Right lobe of liver (tissue), 6 donors: ENCODE measurements at places on chromosomes 11 and 22. TPM values are rescaled to one million over a fixed set of nuclear protein-coding genes. Genes with fewer than 3 reads are reported as not detected.

DNA sequence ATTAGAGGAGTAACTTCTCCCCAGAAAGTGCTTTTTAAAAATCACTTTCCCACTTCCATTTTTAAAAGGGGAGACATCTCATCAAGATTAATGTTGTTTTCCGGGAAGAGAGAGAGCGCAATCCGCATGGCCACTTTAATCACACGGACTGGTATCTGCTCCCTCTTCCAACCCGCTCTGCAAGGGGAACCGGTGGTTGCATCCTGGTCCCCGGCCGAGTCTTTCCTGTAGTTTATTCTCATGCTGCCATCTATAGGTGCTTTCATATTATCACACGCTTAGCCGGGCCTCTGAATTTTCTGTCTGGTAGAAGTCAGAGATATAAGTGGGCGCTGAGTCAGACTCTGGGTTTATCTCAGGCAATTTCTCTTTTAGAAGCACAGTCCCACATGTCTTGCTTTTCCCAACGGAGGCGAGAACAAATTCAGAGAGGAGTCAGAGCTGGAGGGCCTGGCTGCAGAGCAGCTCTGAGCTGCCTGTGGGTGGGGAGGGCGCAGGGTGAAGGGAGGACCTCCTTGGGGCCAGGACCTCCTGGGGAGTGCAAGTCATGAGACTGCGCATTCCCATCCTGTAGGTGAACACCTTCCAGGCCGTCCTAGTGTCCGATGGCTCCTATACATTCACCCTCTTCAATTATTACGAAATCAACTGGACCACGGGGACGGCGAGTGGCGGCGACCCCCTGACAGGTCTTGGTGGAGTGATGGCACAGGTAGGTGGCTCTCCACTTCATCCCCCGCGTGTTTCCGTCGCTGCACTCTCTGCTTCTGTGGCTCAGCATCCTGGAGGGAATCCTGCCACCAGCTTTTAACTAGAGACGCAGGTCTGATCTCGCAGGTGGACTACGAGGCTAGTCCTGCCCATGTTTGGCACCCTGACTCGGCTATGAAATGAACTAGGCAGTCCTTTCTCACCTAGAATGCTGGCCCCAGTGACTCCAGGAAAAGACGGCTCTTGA lies 11.7 kb downstream of the TECTA start:
- no peaks in the 10 kb centered on the region for H3K27me3 ChIP-seq
- peak; percentile 70 for DNase-seq
- no peaks in the 10 kb centered on the region for H3K4me1 ChIP-seq
- H3K27ac ChIP-seq, result no peak overlapping the region

DNA sequence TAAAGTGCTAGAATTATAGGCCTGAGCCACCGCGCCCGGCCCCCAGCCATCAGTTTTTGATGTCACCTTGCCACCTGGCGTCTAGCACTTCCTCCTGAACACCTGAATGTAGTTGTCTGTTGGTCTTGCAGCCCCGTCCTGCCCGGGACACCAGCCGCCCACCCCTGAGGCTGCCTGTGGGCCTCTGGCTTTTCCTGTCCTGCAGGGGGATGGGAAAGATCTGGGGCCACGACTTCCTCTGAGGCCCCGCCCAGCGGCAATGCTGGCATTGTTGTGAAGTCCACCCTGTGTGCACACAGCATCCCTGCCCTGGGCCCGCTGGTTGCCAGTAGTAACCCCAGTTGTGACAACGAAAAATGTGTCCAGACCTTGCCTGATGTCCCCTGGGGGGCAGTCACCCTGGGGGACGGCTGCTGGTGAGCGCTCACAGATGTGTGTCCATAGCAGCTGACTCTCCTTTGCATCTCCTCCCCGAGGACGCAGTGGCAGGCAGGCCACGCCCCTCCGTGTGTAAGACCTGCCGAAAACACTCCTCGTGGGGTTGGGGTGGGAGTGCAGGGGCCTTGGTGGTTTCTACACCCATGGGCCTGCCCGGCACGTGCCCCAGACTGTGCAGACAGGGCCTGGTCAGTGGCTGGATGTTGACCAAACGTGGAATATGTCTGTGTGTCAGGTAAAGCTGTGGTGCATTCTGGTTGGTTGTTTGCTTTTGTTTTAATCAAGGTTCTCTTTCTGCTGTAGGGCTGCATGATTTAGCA lies 6.8 kb downstream of the SELENOO start:
- no peak overlapping the region for H3K4me3 ChIP-seq
- no peak overlapping the region for H3K27ac ChIP-seq
- DNase-seq, result no peak

GRCh38 chr11:35838071-35838470 lies 105.8 kb upstream of the LDLRAD3 start:
- no peaks in the 10 kb centered on the region for H3K36me3 ChIP-seq
- DNase-seq, result no peak
- no peak overlapping the region for H3K27ac ChIP-seq

IRAG1 gene
- total RNA-seq, result 1.2 TPM
